Psoas muscle (tissue), 8 donors: ENCODE measurements at places on chromosomes 3 and 15. TPM values are rescaled to one million over a fixed set of nuclear protein-coding genes. Genes with fewer than 3 reads are reported as not detected.

DNA sequence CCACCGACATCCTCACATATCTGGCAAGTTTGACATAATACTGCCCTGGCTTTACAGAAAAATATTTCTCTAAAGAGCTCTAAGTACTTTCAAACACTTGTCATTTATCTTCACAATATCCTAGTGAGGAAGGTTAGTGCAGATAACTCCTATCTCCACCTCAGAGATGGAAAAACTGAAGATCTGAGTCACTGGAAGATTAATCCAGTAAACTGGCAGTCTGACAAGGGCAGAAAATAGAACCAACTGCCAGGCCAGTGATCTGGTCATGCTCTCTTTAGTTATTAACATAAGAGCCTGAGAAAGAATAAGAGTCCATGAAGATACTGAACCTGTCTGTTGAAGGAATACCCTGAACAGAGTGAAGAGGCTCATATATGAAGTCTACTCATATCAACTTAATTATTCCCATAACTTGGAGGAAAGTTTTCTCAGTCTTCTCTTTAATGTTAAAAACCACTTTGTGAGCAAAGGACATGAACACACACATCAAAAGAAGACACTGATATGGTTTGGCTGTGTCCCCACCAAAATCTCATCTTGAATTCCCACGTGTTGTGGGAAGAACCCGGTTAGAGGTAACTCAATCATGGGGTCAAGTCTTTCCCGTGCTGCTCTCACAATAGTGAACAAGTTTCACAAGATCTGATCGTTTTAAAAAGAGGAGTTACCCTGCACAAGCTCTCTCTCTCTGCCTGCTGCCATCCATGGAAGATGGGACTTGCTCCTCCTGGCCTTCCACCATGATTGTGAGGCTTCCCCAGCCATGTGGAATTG, 61.4 kb downstream of the GOLIM4 start:
- DNase-seq, result no peak

GRCh38 chr3:10194328-10195071, 29.8 kb downstream of the IRAK2 start:
- peak; percentile 68 for DNase-seq

DNA sequence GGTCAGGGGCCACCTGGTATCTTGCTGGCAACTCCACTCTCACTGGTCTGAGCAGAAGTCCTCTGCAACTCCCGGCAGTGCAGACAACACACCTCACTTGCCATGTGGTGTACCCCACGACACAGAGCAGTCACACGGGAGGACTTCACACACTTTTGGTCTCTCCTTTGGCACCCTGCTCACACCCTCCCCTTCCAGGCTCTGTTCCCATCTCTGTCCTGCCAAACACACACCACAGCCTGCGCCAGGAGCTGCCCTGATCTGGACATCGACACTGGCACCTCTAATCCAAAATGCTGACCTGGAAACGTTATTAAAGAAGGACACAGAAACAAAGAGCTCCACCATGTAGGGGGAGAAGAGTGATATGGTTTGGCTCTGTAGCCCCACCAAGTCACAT, 57.2 kb downstream of the SLC41A3 start:
- DNase-seq, result no peak

The FSIP1 gene
- 1.2 TPM for total RNA-seq

The ANKRD63 gene
- not detected for total RNA-seq

The MUC20 gene
- 1.4 TPM for total RNA-seq
